ENCODE measurements at places on chromosomes 6 and 20. TPM values are rescaled to one million over a fixed set of nuclear protein-coding genes. Genes with fewer than 3 reads are reported as not detected.
A peak's percentile ranks its signal among the peaks of the same experiment; 100 is the strongest.

DNA sequence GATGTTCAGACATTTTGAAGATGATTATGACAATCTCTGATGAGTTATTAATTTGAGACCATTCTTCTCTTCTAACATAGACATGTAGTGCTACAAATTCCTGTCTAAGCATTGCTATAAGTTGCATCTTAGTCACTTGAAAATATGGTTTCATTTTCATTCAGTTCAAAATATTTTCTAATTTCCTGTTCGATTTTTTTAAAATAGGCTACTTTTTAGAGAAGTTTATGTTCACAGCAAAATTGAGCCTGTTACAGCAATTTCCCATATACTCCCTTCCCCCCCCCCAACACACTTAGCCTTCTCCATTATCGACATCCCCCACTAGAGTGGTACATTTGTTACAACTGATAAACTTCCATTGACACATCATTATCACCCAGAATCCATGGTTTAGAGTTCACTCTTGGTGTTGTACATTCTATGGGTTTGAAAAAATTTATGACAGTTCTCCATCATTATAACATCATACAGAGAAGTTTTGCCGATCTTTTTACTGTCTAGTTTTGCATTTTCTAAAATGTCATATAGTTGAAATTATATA lies 31.2 kb downstream of the PLAGL1 start:
- no peaks in the 10 kb centered on the region for H3K27me3 ChIP-seq
- no peak overlapping the region for H3K27ac ChIP-seq
- no peak for DNase-seq
- no peak overlapping the region for H3K4me3 ChIP-seq
- peaks cover 3% of the 10 kb centered on the region for H3K4me1 ChIP-seq

- no peaks in the 10 kb centered on the region for H3K27me3 ChIP-seq
- H3K36me3 ChIP-seq: no peaks in the 10 kb centered on the region
- H3K27ac ChIP-seq: no peak overlapping the region
- H3K4me3 ChIP-seq: no peak overlapping the region
- DNase-seq: no peak
Observed at GRCh38 chr6:113340371-113340770, 516.8 kb upstream of the MARCKS start.

The BMP5 gene
- 14.4 TPM for total RNA-seq

GRCh38 chr6:105791583-105792318 lies 294.4 kb upstream of the PRDM1 start:
- DNase-seq: no peak
- no peak overlapping the region for H3K4me3 ChIP-seq
- H3K36me3 ChIP-seq: no peaks in the 10 kb centered on the region
- H3K27me3 ChIP-seq: no peaks in the 10 kb centered on the region

- H3K4me1 ChIP-seq: no peaks in the 10 kb centered on the region
- H3K4me3 ChIP-seq: no peak overlapping the region
- peaks cover 21% of the 10 kb centered on the region for H3K27me3 ChIP-seq
- no peak for DNase-seq
Observed at GRCh38 chr6:28875191-28875747, 48.5 kb downstream of the TRIM27 start.

DNA sequence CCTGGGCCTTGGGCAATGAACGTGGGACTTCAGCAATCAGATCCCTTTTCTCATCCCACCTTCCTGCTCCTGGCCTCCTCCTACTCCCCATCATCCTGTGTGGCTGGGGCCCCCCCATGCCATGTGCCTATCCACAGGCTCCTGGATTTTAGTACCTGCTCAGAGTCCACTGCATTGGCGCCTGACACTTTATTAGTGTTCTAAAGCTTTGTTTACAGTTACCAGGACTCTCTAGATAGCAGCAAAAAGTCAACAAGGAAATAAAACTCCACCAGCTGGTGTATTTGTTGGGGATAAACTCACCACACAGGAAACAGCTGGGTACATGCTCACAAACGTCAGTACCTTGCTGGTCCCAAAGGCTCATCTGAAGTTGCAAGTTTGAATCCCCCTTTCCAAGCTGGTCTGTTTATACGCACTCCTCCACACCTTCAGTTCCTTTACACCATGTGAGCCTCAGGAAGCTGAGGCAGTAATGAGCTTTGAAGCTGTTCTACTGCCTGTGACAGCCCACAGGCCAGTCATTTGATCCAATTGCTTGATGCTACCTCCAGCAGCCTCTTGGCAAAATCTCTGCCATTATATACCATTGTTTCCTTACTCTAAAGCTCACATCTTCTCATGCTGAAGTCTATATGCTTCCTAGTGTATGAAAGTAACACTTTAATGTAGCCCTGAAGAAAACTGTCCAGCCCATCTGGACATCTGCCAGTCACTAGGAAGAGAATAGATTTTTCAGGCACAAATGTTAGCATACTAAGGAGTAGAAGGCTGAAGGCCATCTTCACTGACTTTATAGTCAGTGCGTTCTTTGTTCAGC lies 76.6 kb downstream of the ANKEF1 start:
- no peaks in the 10 kb centered on the region for H3K27me3 ChIP-seq
- no peak for DNase-seq
- no peaks in the 10 kb centered on the region for H3K4me1 ChIP-seq
- H3K27ac ChIP-seq: no peak overlapping the region

The OR2J3 gene
- total RNA-seq: not detected

The UST gene
- 11.8 TPM for total RNA-seq

DNA sequence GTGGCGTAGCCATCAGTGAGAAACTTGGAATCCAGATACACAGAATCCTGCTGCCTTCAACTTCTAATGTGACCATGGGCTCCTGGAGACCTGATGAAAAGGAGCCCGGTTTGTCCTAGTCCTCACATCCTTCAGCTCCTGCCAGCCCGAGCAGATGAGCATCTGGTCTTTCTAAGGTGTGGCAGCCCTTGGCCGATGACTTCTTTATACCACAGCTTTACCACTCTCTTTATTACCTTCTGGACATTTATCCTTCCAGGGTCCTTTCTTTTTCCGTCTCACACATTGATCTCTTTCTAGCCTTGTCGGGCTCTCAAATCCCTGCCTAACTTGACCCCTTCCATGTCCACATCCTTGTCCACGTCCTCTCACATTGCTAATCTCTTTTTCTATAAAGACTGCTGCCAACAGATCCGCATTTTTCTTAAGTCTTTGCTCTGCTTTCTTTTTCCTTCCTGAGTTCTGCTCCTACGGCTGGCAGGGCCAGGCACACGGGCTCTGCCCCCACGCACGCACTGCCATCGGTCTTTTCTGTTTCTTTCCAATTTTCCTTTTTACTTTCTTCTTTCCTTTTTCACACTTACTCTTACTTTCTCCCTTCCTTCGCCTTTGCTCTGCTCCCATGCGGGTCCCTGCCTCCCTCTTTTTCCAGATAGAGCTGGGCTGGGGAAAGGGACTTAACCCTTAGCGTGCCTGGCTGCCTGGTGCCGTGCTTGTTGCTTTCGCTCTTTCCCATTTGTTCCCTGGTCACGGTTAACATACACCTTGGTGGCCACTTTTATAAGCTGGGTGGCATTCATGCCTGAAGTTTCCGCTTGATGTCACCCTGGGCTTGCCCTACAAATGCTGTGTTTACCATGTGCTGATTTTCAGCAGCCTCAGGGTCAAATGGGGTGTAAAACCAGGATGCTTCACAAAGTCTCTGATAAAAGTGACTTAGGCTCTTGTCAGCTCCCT lies 9.4 kb upstream of the GMPR start:
- DNase-seq: no peak
- no peak overlapping the region for H3K27ac ChIP-seq
- H3K4me1 ChIP-seq: peaks cover 11% of the 10 kb centered on the region
- H3K4me3 ChIP-seq: no peak overlapping the region

- H3K36me3 ChIP-seq: no peaks in the 10 kb centered on the region
- no peaks in the 10 kb centered on the region for H3K27me3 ChIP-seq
- DNase-seq: no peak
- H3K4me1 ChIP-seq: no peaks in the 10 kb centered on the region
Observed at GRCh38 chr20:56716806-56717205, 87.7 kb downstream of the TFAP2C start.

GRCh38 chr6:72746276-72746675 lies 124.4 kb downstream of the KCNQ5 start:
- H3K4me3 ChIP-seq: no peak overlapping the region
- DNase-seq: no peak
- H3K36me3 ChIP-seq: no peaks in the 10 kb centered on the region
- H3K27me3 ChIP-seq: no peaks in the 10 kb centered on the region
- no peaks in the 10 kb centered on the region for H3K4me1 ChIP-seq

- H3K27ac ChIP-seq: peak overlapping the region; percentile 71
- H3K4me1 ChIP-seq: peaks cover 23% of the 10 kb centered on the region
- DNase-seq: no peak
- H3K27me3 ChIP-seq: no peaks in the 10 kb centered on the region
- H3K36me3 ChIP-seq: no peaks in the 10 kb centered on the region
Observed at GRCh38 chr6:166955865-166956443, 396 bp downstream of the RNASET2 start.

GRCh38 chr6:41449399-41450245 lies 96.6 kb upstream of the FOXP4 start:
- no peaks in the 10 kb centered on the region for H3K36me3 ChIP-seq
- H3K4me1 ChIP-seq: no peaks in the 10 kb centered on the region

The PREX1 gene
- 66.0 TPM for total RNA-seq

Data from upper lobe of right lung (tissue), 1 donor.